ENCODE measurements at places on chromosomes 1 and 21.

DNA sequence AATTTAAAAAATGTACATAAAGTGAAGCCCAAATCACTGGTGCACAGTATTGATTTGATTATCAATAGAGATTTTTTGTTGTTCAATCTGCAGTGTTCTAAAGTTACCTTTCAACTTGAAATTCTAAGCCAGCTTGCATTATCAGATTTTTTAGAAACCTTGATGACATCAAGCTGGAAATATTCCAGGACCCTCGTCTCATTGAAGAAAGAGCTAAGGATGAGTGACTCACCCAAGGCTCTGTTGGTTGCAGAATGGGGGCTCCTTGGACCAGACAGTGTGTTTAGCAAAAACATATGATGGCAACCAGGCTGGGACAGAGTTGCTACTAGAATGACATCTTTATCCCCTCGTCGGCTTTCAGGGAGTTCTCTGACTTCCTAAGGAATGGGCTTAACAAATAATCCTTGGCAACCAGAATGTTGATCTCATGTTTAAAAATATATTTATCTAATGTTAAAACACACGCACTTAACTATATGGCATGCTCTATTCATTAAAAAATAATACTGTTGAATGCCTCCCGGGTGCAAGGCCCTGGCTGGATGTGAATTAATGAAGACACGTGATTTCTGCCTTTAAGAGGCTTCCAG is 79.7 kb downstream of the RUNX3 start:
- no peak for DNase-seq

- DNase-seq: no peak
These were observed 21.3 kb upstream of the KCNQ4 start for GRCh38 chr1:40762144-40762923.

DNA sequence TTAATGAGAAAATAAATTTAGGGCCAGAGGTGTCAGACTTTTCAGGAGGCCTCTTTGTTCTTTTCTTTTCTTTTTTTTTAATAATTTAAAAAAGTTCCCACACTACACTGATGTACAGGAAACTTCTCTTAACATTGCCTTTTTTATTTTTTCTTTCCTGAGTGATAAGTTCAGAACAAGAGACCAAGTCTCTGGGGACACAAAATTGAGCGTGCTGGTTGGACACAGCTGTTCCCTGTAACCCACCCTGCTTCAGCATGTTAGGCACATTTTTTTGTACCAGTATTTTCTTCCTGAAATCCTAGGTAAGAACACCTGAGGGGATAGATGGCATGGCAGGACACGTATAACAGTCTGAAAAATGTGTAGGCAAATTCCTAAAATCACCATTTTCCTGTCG is 50.1 kb downstream of the PBX1 start:
- no peak for DNase-seq

DNA sequence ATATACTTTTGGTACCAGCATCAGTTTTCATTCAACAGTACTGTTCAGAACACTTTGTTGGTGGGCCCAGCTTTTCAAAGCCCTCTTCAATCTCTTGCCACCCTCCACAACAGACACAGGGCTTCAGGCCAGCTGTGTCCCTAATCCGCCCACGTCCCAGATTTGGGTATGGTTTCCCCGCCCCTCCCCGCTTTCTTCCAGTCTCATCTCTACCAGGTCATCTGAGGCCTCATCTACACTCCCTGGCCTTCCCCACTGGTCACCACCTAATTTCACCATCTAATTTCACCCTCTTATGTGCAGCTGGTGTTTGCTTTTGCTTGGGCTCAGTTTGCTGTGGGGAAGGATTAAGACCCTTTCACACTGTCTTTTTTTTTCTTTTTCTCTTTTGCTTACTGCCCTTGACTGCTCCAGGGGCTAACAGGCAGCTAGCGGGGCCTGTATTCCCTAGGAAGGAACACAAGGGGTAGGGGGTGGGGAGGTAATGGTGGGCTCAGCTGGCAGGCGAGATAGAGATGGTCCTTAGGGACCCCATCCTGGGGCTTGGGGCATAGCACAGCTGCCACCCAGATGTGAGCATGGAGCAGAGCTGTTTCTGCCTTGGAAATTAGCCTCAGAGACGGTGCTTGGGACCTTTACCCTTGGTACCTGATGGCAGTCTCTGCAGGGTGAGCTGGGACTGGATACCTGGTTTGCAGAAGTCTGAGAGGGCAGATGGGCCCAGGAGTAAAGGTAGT is 3.8 kb upstream of the EPB41 start:
- no peak for DNase-seq

DNA sequence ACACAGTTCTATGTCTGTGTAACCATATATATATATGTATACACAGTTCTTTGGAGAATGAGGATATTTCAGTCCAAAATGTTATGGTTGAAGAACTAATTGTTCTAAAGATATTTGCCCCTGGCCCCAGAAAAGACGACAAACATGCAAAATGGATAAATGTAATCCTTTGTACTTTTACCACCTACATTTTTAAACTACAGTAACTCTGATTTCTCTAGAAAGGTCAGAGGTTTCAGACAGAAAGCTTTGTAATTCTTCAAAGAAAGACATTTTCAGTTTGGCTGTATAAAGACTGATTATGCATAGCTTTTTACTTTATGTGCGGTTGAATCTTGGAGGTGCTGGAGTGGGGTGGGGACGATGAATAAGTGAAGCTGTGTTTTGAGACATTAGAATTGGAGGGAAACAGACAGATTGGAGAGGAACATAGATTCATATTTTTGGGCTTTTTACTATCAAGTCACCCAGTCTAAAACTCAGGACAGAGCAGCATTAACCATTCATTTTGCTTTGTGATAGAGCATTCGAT is 16.6 kb downstream of the NFIA start:
- no peak for DNase-seq

DNA sequence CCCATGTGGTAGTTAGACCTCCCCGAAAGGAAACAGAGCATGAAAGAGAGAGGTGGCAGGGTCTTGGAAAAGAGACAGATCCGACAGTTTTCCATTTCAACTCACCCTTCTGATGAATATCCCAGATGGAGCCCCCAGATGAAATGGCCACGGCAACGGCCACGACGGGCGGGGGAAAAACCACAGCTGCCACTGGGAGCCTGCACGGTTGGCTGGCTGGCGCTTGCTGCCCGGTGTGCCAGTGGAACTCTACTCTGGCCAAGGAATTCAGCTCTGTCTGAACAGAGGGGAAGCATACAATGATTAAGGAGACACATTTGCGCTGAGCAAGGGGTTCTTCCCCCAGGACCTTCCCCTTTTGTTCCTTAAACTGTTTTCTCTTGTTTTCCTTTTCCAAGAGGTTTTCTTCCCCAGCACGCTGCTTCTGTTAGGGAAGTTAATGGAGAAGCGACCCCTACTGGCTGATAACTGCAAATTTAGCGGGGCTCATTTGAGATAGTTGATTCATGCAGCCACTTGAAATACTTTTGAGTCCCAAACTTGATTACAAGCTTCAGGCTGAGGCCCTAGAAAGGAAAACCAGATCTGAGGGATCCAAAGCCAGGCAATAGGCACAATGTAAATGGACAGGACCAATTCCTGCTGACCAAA is 1122.5 kb downstream of the NCAM2 start:
- DNase-seq: no peak

DNA sequence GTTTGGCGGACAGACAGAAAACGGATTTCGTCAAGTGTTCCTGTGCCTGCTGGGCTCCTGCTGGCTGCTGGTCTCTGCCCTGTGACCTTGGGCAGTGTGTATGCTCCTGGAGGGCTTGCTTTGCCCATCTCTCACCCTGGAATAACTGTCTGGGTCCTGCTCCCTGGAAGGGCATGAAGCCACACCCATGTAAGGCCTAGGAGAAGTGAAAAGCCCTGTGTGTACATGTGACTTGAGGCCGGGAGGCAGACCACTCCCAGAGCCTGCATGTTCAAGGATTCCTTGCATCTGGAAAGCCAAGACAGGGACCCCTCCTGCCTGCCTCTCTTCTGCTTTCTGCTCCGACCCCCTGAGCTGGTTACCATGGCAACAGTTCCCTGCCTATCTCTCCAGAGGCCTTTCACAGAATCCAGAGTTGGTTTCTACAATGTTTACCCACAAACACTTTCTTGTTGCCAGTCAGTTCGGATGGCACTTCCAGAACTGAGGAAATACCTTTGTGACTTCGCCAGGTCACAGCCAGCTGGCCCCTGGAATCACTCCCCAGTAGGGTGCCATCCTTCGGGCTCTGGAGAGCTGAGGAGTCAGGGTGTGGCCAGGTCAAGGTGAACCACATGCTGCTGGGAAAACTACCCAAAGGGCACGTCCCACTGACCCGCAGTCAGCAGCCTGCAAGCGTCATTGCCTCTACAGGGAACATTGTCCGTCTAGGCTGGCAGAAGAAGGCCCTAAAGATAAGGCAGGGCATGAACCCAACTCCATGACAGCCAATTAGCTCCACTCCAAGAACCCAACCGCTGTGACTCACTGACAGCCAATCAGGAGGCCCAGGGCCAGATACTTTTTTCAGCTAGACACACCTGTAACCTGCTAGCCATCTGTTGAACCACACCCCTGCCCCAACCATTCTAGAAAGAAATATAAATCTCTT is 14.7 kb upstream of the GPR37L1 start:
- no peak for DNase-seq

GRCh38 chr1:182841368-182841988 is 2.3 kb downstream of the DHX9 start:
- no peak for DNase-seq

GRCh38 chr1:174556392-174556791 is 108.6 kb downstream of the GPR52 start:
- DNase-seq: no peak

DNA sequence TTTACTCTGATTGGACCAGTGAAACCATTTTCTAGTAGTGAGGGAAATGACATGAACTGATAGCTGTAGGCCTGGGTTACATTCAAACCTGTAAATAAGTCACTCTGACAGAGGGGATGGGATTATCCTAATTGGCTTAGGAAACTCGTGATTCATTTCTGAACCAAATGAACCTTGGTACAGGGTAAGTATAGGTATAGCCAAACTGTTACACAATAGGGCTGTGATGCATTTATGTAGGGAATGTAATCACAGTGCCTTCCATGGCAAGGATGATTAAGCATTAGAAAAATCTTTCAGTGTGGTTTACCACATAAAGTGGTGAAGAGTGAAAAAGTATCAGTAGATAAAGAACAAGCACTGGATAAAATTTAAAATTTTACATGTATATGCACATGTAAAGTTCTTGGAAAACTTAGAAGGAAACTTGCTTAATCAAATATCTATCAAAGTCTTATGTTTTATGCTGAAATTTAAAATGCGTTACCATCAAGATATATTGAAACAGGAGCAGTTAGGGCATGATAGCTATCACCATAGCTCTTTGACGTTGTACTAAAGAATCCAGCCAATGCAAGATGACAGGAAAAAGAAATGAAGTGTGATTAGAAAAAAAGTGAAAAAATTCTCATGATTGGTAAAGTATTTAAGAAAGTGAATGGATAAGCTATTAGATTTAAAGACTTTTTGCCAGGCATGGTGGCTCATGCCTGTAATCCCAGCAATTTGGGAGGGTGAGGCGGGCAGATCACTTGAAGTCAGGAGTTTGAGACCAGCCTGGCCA is 63.0 kb downstream of the RABGAP1L start:
- DNase-seq: no peak

- no peak for DNase-seq
These were observed 35.2 kb upstream of the RGS8 start for GRCh38 chr1:182719553-182719952.

- DNase-seq: peak; percentile 77
These were observed at the start of gene OLIG1 for GRCh38 chr21:33069994-33070743. TSS of gene OLIG1 (plus strand) at chr21:33070141. CDS start at chr21:33070247, 106 bp downstream.

Data from type B pancreatic cell (in vitro differentiated cells).